Activated naive CD4-positive, alpha-beta T cell (primary cell): ENCODE measurements at places on chromosomes 6 and 20.

DNA sequence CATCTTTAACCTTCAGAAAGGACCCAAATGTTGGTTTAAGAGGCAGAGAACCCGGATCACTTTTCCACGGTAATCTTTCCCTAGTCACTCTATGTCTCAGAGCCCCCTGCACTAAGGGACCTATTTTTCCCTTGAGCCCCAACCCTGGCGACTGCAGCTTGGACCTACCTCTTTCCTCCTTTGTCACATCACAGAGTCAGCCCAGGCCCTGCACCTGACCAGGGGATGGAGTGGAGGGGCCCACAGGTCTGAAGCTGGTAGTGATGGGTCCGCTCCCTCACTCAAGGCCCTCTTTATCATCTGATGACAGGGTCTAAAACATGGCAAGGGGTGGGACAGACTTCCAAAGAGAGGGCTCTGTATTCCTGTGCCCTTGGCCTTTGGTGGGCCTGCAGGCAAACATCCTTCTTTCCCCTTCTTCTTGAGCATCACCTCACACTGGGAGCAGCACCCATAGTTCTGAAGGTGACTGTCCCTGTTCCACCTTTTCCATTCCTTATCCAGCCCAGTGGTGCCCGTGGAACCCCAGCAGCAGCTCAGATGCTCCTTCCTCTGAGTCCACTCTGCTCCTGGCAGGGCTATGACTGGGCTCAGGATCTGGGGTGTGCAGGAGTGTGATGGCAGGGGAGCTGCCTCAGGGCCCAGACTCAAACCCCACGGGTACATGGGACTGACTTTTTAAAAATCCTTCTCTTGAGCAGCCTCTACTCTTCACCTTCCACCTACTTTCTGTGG is 6.3 kb downstream of the RAET1L start:
- DNase-seq: no peak

DNA sequence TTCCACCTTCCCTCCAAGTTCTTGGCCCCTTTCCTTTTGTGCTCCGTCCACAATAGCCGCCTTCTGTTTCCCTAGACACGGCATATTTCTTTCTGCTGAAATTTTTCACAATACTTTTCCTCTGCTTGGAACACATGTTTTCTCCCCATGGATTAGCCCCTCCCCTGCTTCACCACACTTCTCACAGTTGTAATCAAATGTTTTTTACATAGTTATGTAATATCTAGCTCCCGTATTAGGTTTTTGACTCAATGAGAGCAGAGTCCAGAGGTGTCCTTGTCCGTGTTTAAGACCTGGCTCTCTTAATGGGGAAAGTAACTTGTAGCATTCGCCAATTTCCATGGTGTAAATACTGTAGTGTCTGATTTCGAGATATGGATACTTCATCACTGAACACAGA is 34.7 kb downstream of the PLCB1 start:
- DNase-seq: no peak

- no peak for DNase-seq
Observed at GRCh38 chr6:35757456-35758123, 18.8 kb upstream of the CLPSL2 start.

GRCh38 chr6:19369785-19370184 is 467.4 kb upstream of the ID4 start:
- DNase-seq: no peak

- DNase-seq: no peak
Observed at GRCh38 chr6:79127660-79128059, 49.6 kb upstream of the PHIP start.

DNA sequence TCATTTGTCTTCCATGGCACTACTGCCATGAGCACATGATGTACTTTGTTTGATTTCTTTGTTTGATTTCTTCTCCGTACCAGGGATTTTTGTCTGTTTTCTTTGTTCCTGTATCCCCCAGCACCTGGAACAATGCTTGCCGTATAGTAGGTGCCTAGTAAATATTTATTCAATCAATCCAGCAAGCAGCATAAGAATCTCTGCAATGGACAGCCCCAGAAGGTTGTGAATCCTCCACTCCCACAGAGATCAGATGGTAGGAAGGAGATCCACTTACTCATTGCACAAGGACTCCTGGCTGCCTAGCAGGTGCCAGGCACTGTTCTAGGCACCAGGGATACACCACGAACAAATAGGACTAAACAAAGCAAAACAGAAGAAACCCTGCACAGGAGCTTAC is 6.7 kb upstream of the SYNJ2 start:
- no peak for DNase-seq

DNA sequence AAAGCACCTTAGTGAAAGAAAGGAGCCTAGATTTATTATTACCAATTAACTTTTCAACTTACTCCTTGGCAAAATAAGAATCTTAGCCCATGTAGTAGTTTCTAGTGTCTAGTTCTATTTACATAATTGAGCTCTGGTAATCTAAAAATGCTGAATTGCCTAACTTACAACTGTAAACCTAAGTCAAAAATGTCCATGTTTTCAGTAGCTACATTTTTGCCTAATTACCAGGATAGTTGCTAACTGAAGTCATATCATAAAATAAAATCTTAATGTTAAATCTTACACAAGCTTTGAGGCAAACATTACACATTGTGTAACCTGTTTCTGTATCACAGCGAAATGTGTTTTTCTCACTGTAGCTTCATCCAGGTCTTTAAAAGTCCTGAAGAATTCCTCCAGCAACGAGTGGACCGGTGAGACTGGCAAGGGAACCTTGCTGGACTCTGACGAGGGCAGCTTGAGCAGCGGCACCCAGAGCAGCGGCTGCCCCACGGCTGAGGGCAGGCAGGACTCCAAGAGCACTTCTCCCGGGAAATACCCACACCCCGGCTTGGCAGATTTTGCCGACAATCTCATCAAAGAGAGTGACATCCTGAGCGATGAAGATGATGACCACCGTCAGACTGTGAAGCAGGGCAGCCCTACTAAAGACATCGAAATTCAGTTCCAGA is 7.6 kb upstream of the CLDN20 start:
- DNase-seq: no peak

- no peak for DNase-seq
Observed at GRCh38 chr6:103002282-103002681, 1608.8 kb downstream of the GRIK2 start.

- DNase-seq: no peak
Observed at GRCh38 chr6:71403422-71404134, 115.0 kb downstream of the OGFRL1 start.

GRCh38 chr20:63435552-63435951 is 36.9 kb downstream of the KCNQ2 start:
- DNase-seq: no peak

DNA sequence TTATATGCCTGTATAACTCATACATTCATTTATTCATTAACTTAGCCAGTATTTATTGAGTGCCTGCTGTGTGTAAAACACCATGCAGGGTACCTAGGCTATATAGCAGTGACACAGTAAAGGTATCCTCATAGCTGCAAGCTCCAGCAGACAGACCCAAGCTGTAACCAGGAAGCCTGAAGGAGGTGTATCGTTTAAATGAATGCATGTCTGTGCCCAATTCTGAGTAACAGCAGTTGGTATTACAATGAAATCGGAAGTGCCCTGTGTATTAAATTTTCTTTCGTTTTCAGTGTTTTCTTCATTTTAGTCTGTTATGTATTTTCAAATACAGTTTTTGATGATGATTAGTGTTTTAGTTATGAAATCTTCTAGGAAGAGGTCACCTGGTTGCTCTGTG is 485.8 kb upstream of the SOX4 start:
- no peak for DNase-seq

- no peak for DNase-seq
Observed at GRCh38 chr6:68040312-68040778, 594.7 kb upstream of the ADGRB3 start.

GRCh38 chr6:25637960-25638434 is 14.0 kb upstream of the SCGN start:
- DNase-seq: no peak

GRCh38 chr6:44260011-44260410 is 2.7 kb upstream of the SLC35B2 start:
- no peak for DNase-seq

DNA sequence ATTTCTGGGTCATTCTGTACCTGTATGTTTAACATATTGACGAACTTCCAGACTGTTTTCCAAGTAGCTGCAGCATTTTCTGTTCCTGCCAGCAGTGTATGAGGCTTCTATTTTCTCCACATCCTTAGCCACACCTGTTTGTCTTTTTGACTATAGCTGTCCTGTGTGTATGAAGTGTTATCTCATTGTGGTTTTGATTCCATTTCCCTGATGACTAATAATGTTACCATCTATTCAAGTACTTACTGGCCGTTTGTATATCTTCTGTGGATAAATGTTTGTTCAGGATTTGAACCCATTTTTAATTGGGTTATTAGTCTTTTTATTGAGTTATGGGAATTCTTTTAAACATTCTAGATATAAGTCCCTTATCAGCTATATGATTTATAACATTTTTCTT is 95.2 kb downstream of the JAG1 start:
- no peak for DNase-seq

- no peak for DNase-seq
Observed at GRCh38 chr20:36043441-36043840, 75.1 kb downstream of the CNBD2 start.

DNA sequence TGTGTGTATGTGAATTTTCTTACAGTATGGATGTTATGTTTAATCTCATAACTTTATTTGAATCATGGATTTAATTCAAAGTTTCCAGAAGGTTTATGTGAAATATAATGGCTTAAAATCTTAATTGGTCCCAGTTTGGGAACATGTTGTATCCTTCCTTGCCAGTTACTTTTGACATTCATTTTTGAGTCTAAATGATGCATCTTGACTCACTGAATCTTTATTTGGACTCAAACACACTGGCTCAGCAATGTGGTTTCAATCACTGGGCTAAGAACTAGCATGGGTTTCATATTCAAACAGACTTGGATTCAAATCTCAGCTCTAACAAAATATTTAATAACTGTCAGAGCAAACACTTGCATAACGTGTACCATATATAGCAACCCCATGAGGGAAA is 25.9 kb upstream of the TFAP2B start:
- DNase-seq: no peak

DNA sequence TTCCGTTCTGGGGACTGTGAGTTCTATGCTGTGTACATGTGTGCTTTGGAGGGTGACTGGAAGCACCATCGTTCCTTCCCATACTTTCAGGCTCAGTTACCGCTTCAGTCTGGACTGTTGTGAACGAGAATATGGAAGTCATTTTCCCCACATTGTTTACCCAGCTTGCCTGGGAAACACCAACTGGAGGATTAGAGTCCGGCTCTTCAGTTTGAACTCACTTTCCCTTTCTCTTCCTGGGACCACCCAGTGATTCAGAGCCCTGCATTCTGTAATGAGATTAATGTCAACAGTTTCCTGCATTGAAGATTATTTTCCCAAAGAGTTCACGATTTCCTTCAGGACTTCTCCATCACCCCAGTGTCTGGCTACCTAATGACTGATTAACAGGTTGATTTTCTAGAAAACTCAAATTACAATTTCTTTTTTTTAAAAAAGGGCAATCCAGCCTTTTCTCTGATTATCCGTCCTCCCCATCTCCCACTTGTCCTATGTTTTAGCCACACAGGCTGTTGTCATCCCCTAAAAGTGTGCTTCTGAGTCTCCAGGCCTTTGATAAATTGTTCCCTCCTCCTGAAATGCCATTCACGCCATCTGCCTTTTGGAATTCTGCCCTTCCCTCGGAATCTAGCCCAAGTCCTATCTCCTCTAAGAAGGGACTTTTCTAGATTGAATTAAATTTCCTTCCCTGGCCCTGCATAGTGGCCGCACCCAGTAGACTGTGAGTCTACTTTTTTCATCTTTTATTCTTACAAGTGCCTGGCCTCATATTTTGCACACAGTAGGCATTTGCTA is 3.3 kb upstream of the TAGAP start:
- DNase-seq: no peak

DNA sequence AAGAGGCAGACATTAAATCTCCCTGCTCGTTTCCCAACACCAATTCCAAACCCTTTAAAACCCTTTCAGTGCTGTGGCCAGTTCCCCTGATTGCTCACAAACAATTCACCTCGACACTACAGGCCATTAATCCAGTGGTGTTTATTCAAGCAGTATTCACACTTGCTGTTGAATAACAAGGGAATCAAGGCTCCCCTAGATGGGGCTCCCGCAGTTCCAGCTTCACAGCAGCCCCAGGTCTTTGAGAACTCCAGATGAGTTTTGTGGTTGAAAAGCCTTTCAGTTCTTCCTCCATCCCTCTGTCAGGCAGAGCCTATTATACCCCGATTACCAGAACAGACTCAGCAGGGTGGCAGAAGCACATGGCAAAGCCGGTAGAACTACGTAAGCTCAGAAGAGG is 36.2 kb downstream of the JAG1 start:
- no peak for DNase-seq

- DNase-seq: no peak
Observed at GRCh38 chr6:39037707-39038106, 10.9 kb upstream of the GLP1R start.

DNA sequence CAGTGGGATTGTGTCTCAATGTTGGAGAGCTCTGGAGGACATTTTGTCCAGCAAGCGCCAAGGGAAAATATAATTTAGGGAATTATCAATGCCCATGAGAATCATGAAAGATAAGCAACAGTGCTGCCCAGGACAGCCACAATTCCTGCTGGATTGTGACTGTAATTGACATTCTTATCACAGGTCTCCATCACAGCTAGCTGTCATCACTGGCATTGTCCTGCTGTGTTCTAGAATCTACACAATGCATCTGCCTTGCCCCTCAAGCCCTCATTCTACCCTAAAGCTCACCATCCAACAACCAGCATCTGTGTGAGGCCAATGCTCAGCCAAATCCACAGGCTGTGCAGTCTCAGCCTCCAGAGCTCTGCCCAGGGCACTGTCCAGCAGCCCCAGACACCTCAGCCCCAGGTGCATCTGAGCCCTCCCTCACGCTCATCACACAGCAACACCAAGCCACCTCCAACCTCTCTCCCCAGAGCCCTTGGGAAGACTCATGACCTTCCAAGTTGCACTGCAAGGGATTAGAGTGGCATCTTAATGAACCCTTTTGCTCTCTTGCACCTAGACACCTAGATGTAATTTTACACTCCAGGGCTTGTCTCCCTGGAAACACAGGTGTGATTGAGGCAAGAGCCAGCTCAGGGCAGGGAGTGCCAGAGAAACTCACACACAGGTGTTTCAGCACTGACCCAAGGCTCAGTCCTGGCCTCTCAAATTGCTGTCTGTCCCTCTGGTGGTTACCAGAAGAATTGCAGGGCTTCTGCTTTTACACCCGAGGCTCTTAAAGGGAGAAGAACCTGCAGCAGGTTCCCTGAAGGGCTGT is 85.2 kb upstream of the PHACTR3 start:
- DNase-seq: no peak

- DNase-seq: no peak
Observed at GRCh38 chr20:63363013-63363957, 2.1 kb upstream of the CHRNA4 start.

GRCh38 chr6:15077961-15078360 is 167.9 kb upstream of the JARID2 start:
- DNase-seq: no peak

- DNase-seq: no peak
Observed at GRCh38 chr6:138559143-138559542, 59.8 kb upstream of the NHSL1 start.
